Osteocyte (in vitro differentiated cells): ENCODE measurements at places on chromosomes 7 and 10.

DNA sequence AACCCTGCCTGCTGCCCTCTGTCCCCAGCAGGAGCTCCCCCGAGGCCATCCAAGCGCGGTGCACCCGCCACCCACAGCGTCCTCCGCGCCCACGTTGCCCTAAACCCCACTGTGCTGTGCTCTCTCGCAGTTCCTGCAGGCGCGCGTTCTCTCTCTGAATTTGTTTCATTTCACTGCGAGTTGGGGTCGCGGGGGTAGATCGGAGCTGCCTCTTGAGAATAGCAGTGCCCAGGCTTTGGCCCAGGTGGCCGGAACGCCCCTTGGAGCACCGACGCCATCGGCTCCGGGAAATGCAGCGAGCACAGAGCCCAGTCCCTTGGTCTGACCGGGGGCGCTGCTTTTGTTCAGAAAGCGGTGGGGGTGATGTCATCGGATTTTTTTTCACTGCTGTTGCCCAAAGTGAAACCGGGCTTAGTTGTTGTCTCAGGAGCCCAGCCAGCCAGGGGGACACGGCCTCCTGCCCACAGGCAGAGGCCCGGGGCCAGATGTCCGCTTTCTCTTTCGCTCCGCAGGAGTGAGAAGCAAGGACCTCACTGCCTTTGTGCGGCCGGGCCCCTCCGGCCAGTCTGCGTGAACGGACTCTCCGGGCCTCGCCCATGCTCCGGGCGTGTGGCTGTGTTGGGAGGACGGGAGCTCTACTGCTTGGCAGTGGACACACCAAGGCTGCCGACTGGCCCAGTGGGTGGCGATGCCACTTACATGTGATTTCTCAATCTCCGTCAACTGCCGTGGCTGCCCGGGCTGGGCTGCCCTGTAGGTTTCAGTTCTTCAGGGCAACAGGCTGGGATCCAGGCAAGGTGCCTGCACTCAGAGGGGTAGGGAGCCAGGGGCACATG lies 43.1 kb downstream of the FOXK1 start:
- H3K36me3 ChIP-seq: peaks cover 13% of the 10 kb centered on the region
- H3K27ac ChIP-seq: peak overlapping the region; percentile 99
- H3K4me3 ChIP-seq: peak overlapping the region; percentile 86
- H3K4me1 ChIP-seq: peaks cover 51% of the 10 kb centered on the region
- no peaks in the 10 kb centered on the region for H3K27me3 ChIP-seq

DNA sequence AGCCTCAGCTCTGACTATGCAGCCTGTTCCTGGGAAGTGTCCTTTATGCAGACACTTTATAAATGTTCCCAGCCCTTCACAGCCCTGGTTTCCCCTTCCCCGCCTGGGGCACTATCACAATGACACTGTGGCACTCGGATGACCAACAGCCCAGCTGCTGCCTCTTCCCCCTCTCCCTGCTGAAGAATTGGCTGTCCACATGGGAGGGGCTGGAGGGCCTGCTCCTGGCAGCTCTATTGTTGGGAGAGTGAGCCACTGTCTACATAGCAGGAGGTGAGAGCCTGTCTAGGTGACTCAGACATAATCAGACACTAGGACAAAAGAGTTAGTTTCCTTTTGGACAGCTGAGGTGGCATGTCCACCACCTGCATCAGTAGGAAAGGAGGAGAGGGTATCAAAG lies 437.5 kb downstream of the PLXNA4 start:
- H3K27ac ChIP-seq: no peak overlapping the region
- DNase-seq: no peak
- no peak overlapping the region for H3K4me3 ChIP-seq
- H3K36me3 ChIP-seq: peaks cover 38% of the 10 kb centered on the region
- H3K27me3 ChIP-seq: no peaks in the 10 kb centered on the region
- H3K4me1 ChIP-seq: peaks cover 8% of the 10 kb centered on the region

DNA sequence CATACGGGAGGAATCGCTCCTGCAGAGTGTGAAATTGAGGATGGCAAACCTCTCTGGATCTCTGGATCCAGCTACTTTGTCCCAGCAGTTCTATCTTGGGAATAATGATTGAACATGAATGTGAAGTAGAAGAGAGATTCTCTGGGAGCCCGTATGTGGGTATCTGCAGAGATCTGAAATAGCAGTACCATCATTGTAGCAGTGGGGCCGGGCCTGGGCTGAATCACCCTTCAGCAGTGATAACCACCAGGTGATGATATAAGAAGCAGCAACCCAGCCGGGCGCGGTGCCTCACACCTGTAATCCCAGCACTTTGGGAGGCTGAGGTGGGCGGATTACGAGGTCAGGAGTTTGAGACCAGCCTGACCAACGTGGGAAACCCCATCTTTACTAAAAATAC lies 51.9 kb downstream of the SKIDA1 start:
- H3K27ac ChIP-seq: no peak overlapping the region
- no peaks in the 10 kb centered on the region for H3K4me1 ChIP-seq
- H3K36me3 ChIP-seq: no peaks in the 10 kb centered on the region

DNA sequence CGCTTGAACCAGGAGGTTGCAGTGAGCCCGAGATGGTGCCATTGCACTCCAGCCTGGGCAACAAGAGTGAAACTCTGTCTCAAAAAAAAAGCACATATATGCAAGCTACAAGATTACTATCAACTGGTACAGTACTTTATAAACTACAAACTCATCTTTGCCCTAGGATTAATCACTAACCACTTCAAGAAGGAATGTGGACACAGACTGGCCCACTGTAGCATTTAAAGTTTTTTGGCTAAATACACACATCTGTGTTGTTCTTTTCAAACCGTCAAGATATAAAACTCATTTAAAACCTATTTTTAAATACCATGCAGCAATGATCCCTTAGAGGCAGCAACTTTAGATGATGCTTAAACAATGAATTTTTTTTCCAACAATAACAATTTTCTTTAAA lies 205.4 kb downstream of the IMMP2L start:
- peaks cover 32% of the 10 kb centered on the region for H3K4me1 ChIP-seq
- no peaks in the 10 kb centered on the region for H3K27me3 ChIP-seq
- peak overlapping the region; percentile 73 for H3K27ac ChIP-seq

DNA sequence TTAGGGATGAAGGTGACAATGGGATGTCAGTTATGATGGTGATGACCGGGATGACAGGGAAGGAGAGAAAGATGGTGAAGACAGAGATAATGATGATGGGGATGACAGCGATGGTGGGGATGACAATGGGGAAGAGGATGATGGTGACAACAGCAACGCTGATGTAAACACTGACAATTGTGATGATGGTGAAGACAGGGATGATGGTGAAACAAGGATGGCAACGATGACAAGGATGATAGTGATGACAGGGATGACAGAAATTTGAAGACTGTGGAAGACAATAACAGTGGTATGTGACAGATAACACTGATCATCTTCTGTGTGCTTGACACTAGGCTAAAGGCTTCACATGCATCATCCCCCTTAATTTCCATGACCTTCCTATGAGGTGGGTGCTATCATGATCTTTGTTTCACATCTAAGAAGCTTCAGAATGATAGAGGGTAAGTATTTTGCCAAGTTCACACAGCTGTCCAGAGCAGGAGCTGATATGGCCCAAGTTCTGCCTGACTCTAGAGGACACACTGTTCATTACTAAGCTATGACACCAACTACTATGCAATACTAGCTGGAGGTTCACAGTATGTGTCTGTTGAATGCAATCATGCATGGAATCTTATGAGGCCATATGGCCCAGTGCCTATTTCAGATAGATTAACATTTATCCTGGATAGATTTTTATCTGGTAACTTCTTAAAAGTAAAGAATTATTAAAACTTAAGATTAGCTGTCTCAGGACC lies 105.6 kb downstream of the RNLS start:
- no peak for DNase-seq
- no peaks in the 10 kb centered on the region for H3K4me1 ChIP-seq
- no peak overlapping the region for H3K27ac ChIP-seq
- no peak overlapping the region for H3K4me3 ChIP-seq

- H3K4me3 ChIP-seq: peak overlapping the region; percentile 35
- no peak for DNase-seq
- H3K27ac ChIP-seq: no peak overlapping the region
- H3K27me3 ChIP-seq: peaks cover 25% of the 10 kb centered on the region
- H3K4me1 ChIP-seq: peaks cover 9% of the 10 kb centered on the region
These were observed 1.3 kb upstream of the SLC29A3 start for GRCh38 chr10:71317739-71318138.

DNA sequence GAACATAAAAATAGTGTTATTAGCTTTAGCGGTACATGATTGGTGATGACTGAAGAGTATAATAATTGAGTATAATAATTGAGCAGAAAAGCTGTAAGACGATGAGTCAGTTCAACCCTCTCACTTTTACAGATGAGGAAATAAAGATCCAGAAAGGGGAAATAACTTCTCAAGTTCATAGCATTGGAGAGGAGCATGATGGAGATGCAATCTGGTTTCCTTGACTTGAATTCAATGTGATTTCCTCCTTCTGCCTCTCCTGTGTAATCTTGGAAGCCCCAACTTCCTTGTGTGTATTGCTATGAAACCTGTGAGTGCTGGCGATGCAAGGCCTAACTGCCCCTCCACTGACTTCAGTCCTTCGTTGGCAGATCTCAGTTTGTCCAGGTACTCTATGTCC lies 265.1 kb downstream of the LRMDA start:
- no peak overlapping the region for H3K27ac ChIP-seq
- H3K4me3 ChIP-seq: no peak overlapping the region
- H3K27me3 ChIP-seq: peaks cover 23% of the 10 kb centered on the region
- H3K36me3 ChIP-seq: no peaks in the 10 kb centered on the region

GRCh38 chr10:88979153-88979562 lies 11.4 kb upstream of the FAS start:
- H3K27me3 ChIP-seq: no peaks in the 10 kb centered on the region
- no peak overlapping the region for H3K4me3 ChIP-seq
- H3K4me1 ChIP-seq: peaks cover 21% of the 10 kb centered on the region
- no peak for DNase-seq

- no peaks in the 10 kb centered on the region for H3K27me3 ChIP-seq
- H3K4me3 ChIP-seq: peak overlapping the region; percentile 79
- H3K27ac ChIP-seq: peak overlapping the region; percentile 94
- H3K36me3 ChIP-seq: no peaks in the 10 kb centered on the region
- no peak for DNase-seq
- peaks cover 24% of the 10 kb centered on the region for H3K4me1 ChIP-seq
These were observed 945 bp upstream of the RHEB start for GRCh38 chr7:151520419-151521261.

- no peak for DNase-seq
- H3K4me3 ChIP-seq: no peak overlapping the region
- no peak overlapping the region for H3K27ac ChIP-seq
- H3K27me3 ChIP-seq: no peaks in the 10 kb centered on the region
These were observed 81.1 kb downstream of the NOC3L start for GRCh38 chr10:94281654-94282053.

DNA sequence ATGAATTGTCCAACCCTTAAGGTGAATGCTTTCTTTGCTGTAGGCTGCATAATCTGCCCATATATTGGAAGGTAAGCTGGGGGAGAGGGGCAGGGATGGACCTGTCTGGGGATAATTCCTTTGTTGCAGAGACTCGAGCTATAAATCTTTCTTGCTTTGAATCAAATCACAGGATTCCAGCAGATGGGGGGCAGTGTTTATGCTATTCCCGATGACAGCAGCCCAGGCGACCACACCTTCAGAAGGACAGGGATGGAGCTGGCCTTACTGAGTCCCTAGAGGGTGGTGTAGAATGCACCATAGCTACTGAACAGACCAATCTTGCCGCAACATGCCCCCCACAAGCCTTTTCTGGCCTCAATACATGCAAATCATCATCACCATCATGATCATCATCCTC lies 2.5 kb downstream of the PODXL start:
- peaks cover 48% of the 10 kb centered on the region for H3K4me1 ChIP-seq
- no peak overlapping the region for H3K27ac ChIP-seq

DNA sequence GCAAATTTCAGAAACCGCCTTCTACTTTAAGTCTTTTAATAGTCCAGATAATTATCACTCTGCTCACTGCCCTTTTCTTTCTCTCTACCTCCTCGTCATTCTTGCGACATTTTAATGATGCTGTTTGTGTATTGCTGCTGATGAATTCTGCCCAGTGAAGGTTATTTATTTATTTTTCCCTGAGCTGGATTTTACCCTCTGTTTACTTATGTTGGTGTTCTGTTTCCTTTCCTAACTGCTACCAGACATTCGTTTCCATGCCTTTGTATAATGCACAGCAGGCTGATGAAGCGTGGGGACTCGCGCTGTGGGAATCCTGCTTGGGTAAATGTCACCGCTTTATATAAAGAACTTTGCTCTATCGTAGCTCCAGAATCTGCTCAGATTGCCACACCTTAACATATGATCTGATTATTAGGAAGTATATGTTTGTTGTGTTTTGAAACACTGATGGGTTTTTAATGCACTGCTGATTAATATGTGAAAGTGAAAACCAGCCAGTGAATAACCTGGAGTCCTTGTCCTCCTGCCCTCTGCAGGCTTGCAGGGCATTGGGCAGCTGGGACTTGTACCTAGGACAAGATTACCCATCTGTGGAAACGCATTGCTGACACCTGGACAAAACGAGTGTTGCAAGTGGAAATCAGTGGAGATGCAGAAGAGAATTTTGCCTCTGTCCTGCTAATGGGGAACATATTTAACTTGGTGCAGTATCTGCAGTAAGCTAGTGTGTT lies 291.5 kb downstream of the SDK1 start:
- DNase-seq: no peak
- H3K36me3 ChIP-seq: no peaks in the 10 kb centered on the region
- H3K4me3 ChIP-seq: peak overlapping the region; percentile 36
- H3K27ac ChIP-seq: no peak overlapping the region
- H3K27me3 ChIP-seq: no peaks in the 10 kb centered on the region
- H3K4me1 ChIP-seq: peaks cover 11% of the 10 kb centered on the region

GRCh38 chr7:157500171-157500960 lies 163.6 kb downstream of the DNAJB6 start:
- H3K27ac ChIP-seq: no peak overlapping the region
- no peaks in the 10 kb centered on the region for H3K4me1 ChIP-seq
- no peaks in the 10 kb centered on the region for H3K36me3 ChIP-seq
- DNase-seq: peak; percentile 78

- H3K27me3 ChIP-seq: no peaks in the 10 kb centered on the region
- no peaks in the 10 kb centered on the region for H3K36me3 ChIP-seq
- no peak overlapping the region for H3K27ac ChIP-seq
These were observed 9.7 kb upstream of the ZFAND2A start for GRCh38 chr7:1169409-1170368.

DNA sequence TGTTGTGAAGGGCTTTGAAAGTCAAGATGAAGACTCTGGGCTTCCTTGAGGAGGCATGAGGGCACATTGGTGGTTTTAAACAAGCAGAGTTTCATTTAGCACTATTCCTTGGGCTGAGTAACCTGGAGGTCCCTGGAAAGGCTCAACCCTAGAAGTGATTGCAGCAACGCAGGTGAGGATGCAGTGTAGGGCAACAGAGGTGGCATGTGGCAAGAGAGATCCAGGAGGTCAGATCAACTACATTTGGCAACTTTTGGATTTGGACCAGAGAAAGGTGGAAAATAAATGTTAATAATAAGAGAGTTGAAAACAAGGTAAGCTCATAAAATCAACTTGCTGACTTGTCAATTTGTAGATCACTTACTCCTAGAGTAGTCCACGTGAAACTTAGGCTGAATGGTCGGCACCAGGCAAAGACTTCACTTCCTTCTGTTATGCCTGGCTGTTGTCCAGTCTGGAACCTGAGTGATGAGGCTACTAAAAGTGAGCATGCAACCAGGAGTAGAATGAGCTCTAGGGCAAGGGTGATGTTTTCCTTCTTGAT lies 414.6 kb upstream of the ZMIZ1 start:
- H3K27me3 ChIP-seq: peaks cover 2% of the 10 kb centered on the region
- H3K4me3 ChIP-seq: no peak overlapping the region
- peak; percentile 48 for DNase-seq
- H3K4me1 ChIP-seq: no peaks in the 10 kb centered on the region
- H3K36me3 ChIP-seq: no peaks in the 10 kb centered on the region

- peak overlapping the region; percentile 88 for H3K27ac ChIP-seq
- no peak for DNase-seq
- no peaks in the 10 kb centered on the region for H3K27me3 ChIP-seq
- H3K36me3 ChIP-seq: no peaks in the 10 kb centered on the region
These were observed 1.3 kb downstream of the STAMBPL1 start for GRCh38 chr10:88881320-88881719.
